ENCODE measurements at places on chromosomes 11 and 22.

DNA sequence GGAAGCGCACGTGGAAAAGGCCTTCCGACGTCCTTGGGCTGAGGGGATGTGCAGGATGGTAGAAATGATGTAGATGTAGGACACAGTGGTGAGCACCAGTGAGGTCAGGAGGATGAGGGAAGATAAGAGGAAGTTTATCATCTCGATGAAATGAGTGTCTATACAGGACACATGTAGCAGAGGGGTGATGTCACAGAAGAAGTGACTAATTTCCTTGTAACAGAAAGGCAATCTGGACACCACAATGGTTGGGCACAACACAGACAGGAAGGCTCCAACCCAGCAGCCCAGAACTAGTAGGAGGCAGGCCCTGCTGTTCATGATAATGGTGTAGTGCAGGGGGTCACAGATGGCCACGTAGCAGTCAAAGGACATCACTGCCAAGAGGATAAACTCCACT lies 35.0 kb upstream of the OR6M1 start:
- DNase-seq: no peak

DNA sequence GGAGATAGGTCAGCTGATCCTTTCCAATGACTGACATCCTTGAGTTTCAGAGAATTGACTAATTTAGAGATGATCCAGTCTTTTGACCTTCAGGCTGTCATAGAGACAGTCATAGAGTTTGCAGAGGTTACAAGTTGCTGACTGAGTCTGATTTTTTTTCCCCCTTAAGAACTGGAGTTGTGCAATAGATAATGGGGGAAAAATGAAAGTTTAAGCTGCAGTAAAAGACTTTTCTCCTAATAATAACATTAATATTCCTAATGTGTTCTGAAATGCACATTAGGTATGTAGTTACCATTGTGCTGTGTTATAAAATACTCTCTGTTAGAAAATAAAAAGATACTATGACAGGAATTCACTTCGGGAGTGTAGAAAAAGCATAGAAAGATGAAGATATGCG lies 876.9 kb upstream of the RAG2 start:
- no peak for DNase-seq

DNA sequence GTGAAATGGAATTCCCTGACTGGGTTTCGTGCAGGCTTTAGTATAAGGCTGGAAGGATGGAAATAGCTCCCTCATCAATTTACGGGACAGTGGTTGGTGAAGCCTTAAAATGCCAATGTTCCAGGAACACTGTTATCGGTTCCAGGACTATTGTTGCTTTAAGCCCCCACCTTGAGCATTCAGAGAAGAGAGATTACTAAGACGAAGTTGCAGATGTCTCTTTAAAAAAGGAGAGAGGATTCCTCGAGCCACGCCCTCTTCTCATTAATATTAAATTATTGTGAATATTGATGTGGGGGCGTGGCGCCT lies 195 bp upstream of the CREB3L1 start:
- DNase-seq: no peak

- DNase-seq: no peak
These were observed 7.0 kb downstream of the DNAJB13 start for GRCh38 chr11:73957654-73958361.

DNA sequence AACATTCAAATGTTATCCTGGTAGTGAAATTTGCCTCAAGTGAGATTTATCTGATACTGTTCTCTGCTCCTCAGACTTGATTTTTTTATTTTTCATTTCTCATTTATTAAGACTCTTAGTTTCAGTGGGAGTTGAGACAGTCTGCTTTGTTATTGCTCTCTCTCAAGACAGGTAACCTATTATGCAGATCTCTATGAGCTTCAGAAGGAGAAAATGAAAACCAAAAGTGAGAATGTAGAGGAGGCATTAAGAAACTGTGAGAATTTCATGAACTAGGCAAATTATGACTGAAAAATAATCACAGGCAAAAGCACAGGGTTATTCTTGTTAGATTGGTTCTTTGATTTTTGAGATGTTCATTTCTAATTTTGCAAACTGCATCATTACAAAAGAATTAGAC lies 290.0 kb upstream of the CHORDC1 start:
- DNase-seq: no peak

GRCh38 chr11:23103416-23103815 lies 243.1 kb upstream of the CCDC179 start:
- DNase-seq: no peak
